H7 (cell line): ENCODE measurements at places on chromosomes 6 and 20.

- DNase-seq: no peak
These were observed 60.7 kb downstream of the PCSK2 start for GRCh38 chr20:17287503-17287902.

DNA sequence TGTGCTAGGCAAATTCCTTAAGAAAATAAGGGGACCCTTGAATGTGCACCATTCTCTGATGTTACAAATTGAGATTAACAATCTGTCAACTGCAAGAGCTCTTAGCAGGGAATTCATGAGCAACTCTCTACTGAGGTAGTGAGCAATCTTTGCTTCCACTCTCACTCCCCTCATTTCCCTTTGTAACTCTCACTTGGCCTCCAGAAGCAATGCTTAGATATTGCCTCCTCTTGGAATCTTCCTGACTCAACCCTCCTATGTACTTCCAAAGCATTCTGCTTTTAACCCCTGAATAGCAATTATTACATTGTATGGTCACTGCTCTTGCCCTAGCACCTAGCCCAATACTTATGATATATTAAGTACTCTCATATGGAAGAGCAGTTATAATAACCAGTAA lies 16.5 kb downstream of the XPO5 start:
- DNase-seq: no peak

DNA sequence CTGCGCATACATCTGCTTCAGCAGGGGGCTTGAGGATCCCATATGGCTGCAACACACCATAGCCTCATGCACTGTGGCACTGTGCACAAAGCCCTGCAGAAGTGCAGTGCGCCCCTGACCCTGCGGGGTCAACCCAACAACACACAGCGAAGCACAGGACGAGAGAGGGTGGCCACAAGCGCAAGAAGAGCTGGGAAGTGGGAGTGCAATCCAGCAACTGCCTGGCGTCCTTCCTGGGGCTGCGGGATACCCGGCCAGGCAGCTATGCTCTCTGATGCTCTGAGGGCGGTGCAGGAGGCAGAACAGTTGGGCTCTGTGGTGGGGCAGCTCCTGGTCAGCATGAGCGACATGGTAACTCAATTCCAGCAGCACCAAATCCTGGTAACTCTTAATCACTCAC lies 5.6 kb upstream of the ACSS1 start:
- DNase-seq: no peak

GRCh38 chr6:116772450-116772849 lies 6.9 kb upstream of the FAM162B start:
- no peak for DNase-seq

GRCh38 chr20:44537993-44538392 lies 16.1 kb upstream of the SERINC3 start:
- no peak for DNase-seq

DNA sequence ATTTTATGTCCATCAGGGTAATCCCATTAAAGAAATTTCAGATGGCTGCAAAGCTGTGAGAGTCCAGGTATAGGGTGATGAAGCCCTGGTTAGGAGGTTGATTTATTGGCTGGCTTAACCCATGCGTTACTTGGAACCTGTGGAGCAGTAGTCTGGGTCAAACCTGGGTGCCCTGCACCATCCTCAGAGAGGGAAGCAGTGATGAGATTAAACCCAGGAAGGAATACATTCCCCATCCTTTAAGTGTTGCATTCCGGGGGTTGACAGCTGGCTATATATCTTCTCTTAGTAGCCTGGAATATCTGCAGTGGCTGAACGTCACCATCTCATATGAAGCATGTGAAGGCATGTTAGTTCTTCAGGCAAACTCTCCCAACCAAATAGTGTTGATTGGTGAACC lies 44.9 kb upstream of the JAG1 start:
- no peak for DNase-seq

DNA sequence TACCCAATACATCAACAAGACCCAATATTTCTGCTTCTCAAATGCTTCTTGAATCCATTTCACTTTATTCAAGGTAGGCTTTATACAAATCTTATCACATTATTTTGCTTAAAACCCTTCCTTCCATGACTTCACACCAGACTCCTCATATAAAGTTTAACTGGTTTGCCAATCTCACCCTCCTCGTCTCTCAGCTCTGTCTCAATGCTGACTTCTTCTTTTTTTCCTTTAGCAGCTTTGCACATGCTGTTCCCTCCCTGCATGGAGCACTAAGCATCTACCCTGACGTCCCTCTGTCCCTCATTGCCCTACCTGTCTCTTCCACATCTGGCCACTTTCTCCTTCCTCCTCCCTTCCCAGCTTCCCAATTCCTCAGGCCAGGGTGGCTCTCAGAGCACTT lies 31.4 kb downstream of the KCNK17 start:
- no peak for DNase-seq
